DMS53 (cell line): ENCODE measurements at places on chromosomes 3 and 15.
A peak's percentile ranks its signal among the peaks of the same experiment; 100 is the strongest.

GRCh38 chr15:74367296-74367854, at the start of gene CYP11A1:
Gene CYP11A1, minus strand, starts transcription at chr15:74367646. Its CDS starts 61 bp downstream, at chr15:74367585.
- no peak for DNase-seq

DNA sequence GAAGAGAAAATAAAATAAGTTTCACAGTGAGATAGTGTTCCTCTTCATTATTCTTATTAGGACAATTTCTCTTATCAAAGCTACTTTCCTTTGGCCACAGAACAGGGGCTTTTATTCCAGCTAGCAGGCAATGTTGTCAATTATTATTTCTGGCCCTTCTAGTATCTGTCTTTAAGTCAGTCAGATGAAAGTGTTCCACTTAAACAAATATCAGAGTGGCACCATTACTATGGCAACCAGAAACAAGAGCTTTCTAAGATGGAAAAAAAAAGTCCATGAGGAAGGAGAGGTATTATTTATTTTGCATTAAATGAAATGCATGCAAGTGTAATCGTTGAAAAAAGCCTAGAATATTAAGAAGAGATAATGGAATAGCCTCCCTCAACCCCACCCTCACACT, 426.4 kb downstream of the TUSC7 start:
- peak; percentile 53 for DNase-seq

DNA sequence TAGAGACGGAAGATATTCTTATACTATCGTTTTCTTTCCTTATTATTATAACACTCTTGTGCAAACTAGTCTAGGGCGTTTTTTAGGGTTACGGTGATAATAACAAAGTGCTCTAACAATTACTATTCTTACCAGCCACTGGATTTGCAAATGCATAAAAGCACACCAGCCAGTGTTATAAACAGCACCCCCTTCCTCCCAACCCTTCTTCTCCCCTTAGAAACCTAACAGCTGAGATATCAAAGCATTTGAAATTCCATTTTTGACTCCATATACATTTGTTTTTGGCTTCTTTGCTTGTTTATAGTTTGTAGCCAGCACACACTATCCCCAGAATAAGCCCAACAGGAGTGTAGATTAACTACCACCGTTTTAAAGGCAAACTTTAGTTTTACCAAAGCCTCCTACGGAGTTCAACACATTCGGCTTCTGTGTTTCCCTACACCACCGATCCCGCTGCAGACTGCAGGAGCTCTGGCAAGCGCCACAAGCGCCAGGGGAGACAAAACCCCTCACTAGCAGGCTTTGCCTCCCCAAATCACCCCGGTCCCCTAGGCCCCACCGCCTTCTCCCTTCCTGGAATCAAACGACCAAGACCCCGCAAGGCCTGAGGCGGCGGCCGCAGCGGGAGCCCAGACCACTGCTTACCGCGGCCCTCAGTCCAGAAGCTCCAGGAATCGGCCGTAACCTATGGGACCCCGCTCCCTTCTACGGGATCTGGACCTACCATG, 461 bp downstream of the COPB2 start:
- DNase-seq = peak; percentile 52

- no peak for DNase-seq
These were observed 248.6 kb downstream of the OPA1 start for GRCh38 chr3:193841581-193841980.

- no peak for DNase-seq
These were observed 38.6 kb downstream of the MOBP start for GRCh38 chr3:39505866-39506742.

DNA sequence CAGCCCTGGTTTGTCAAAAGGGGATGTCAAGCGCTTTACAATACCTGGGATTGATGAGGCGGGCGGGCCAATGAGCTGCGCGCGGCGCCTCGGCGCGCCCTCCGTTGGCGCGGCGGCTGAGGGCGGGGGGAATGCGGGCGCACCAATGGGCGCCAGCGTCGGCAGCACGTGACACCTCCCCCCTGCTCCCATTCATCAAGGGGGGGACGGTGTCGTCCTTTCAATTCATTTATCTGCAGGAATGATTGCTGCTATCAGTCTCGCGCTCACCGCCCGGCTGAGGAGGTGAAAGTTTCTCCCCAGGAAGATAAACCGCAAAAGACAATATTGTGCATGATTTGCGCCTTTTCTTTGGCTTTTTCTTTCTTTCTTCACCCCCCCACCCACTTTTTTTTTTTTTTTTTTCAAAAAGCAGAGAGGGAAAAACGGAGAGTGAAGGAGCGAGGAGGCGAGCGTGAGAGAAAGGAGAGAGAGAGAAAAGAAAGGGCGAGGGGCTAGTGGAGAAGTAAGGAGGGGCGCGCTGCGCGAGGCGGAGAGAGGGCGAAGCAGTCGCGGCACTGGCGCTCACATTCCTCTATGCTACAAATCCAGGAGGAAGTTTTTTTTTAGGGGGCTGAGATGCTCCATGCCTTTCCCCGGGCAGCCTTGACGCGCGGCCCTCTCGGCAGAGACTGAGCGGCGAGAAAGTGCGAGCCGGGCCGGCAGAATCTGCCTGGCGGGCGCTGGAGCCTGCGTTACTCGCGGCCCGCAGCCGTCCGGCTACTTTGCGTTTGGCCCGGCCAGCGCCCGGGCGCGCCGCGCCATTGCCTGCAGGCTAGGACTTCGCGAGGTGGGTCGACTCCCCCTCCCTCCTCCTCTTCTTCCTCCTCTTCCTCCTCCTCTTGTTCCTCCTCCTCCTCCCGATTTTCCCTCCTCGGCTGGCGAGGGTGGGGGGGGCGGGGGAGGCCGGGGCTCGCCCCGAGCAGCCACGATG, at the start of gene ZIC1:
Gene ZIC1, plus strand, starts transcription at position 223 of the 973 bp plus-strand sequence. Its CDS starts 748 bp downstream, at position 971.
- DNase-seq = no peak

GRCh38 chr3:153195349-153195879, 33.4 kb downstream of the RAP2B start:
- DNase-seq = no peak

GRCh38 chr15:77020348-77021087, 25.6 kb downstream of the PSTPIP1 start:
- no peak for DNase-seq

- DNase-seq = no peak
These were observed 296.2 kb downstream of the ZBTB20 start for GRCh38 chr3:114850898-114851297.

- peak; percentile 79 for DNase-seq
These were observed 7.0 kb upstream of the TM4SF18 start for GRCh38 chr3:149340310-149340933.

DNA sequence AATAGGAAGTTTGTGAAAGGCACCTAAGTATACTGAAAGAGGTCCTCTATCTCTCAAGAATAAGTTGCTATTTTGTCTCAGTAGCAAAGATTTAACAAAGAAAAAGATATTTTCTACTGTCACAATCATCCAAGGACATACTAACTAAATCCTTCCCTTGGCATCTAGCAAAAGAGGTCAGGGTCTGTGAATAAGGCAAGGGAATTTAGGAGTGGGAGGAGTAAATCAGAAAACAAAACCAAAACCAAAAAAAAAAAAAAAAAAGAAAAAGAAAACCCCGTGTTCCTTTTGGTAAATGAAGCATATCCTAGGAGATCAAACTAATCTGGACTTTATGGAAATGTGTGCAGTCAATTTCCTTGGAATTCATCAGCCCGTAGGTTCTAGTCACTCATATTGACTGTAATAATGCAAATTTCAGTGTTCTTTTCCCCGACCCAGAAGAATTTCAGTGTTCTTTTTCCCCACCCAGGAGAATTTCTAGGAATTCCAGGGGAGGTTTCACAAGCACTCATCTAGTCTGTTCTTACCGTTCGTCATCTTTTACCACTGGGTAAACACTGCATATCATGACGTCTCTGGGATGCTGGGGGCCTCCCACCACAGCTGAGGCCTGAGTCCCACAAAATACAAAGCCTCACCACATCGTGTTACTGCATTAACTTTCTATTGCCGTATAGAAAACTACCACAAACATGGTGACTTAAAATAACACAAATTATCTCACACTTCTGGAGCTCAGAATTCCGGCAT, 113.8 kb upstream of the CCDC54 start:
- DNase-seq = no peak

DNA sequence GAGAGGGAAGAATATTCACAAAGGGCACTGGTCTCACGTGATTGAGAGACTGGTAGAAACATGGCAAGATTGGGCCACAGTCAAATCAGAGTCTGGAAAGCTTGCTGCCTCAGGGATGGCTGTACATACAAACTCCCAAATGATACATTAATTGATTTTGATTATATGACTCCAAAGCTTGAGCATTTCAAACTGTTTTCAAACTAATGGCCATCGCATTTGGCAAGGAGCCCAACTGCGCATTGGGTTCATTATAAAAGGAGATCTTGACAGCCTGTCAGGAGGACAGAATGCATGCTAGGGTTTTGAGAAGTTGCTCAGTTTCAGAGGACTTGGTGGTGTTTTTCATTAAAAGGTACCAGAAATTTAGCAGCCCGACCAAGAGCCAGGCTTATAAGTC, 117.7 kb downstream of the PTPRG start:
- DNase-seq = no peak

DNA sequence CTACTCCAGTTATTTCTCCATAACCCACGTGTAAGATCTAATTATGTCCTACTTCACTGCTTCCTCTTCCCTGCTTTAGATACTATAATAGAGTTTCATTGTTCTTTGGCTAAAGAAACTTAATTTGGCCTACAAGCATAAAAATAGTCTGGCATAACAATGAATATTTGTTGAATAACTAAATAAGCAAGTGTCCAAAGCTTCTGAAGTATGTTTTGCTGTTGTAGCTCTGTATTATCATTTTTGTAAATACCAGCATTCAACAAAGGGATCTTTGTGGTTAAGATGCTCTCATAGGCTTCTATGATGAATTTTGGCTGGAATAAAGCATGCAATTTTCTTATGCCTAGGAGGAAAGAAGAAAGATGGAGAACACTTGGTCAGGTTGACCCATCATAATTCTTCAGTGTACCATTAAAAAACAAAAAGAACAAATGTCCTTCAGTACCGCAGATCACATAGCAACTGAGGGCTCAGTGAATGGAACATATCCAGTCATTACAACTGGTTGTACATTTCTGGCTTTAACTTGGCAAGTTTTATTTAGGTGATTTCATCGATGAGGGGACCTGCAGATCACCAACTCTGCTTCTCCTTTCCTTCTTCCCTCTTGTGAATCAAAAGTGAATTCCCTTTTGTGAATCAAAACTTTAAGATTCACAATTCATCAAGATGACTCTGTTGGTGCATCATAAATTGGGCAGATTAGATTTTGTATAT, 465.9 kb upstream of the TGFBR2 start:
- DNase-seq = no peak

DNA sequence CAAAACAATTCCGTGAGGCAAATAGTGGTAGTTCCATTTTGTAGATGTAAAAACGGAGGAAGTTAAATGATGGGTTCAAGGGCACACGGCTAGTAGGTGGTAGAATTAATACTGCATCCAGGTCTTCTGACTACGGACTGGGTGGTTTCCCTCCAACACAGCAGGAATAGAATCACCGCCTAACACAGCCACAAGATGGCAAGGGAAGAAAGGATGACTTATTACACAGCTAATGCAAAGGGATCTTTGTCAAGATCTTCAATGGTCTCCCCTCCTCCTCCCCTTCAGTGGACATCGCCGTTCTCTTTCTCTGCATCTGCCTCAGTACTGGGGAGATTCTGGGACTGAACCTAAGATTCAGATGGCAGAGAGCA, 524 bp upstream of the TOPBP1 start:
- DNase-seq = peak; percentile 68

DNA sequence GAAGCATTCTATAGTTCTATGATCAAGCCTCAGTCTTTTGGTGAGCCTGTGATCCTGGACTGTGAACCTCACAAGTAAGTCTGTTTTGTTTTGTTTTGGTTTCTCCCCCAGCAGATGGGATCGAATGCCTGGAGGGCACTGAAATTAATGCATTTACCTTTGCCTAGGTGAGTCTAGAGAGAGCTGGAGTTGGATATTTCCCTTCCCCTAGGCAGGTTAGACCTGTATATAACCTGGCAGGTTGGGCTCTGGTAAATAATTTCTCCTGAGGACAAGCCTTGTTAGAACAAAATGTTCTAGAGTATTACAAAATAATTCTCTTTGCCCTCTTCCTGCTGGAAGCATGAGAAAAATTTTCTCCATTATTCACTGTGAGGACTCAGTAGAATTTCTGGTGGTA, 211.9 kb downstream of the TPRG1 start:
- DNase-seq = no peak

GRCh38 chr3:3798631-3799113, 559 bp upstream of the LRRN1 start:
- DNase-seq = peak; percentile 23

GRCh38 chr3:107630779-107631178, 108.0 kb downstream of the BBX start:
- no peak for DNase-seq

- no peak for DNase-seq
These were observed 10.9 kb upstream of the GOLGA8B start for GRCh38 chr15:34594361-34594760.

DNA sequence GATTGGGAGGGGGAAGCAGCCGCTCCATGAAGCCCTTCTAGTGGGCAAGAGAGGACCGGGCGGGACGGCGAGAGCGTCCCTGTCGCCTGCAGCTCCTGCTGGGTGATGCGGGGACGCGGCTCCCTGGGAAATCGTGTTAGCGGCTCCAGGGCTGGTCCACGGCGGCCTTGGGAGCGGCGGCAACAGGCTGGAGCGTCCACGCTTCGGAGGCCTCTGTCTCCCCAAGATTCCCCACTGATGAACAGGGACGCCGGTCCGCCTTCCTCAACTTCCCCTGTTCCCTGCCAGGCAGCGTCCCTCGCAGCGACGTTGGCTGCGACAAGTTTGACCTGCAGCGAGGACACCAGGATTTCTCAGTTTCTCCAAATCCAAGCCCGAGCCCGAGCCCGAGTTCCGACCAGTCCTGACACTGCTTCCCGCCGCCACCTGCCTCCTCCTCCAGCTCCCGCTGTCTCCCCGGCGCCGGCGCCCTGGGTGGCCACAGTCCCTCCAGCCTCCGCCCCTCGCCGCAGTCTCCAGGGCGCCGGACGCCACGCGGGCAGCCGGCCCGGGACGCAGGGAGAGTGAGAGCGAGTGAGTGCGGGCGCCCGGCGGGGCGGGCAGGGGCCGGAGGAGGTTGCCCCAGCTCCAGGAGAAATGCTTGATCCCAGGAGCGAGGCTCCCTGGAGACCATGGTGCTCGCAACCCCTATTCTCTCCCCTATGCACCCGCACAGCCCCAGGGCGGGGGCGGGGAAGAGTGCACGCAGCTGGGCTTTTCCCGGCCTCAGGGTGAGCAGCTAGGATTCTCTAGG, 78.1 kb upstream of the RNF7 start:
- DNase-seq = peak; percentile 74

- DNase-seq = no peak
These were observed 48.2 kb downstream of the WWTR1 start for GRCh38 chr3:149609595-149609994.

- DNase-seq = no peak
These were observed 1.2 kb downstream of the RASGRF1 start for GRCh38 chr15:79089331-79089889.

GRCh38 chr3:119227070-119227850, 13.4 kb downstream of the B4GALT4 start:
- no peak for DNase-seq
